Hair follicular keratinocyte (primary cell): ENCODE measurements at places on chromosomes 6 and 20. TPM values are rescaled to one million over a fixed set of nuclear protein-coding genes. Genes with fewer than 3 reads are reported as not detected.

The ANKRD66 gene
- not detected in 2 replicates for total RNA-seq

The ADGB gene
- total RNA-seq: not detected in 2 replicates

The FILIP1 gene
- total RNA-seq: not detected in 2 replicates

The CDKN1A gene
- 314 and 410 TPM in 2 replicates for total RNA-seq

The CNKSR3 gene
- total RNA-seq: 0.47 and 1.1 TPM in 2 replicates

The CAGE1 gene
- total RNA-seq: 0.27 TPM in 1 of 2 replicates, not detected in the other

The CRISP3 gene
- total RNA-seq: not detected in 2 replicates

The LY6G6C gene
- 0.15 TPM in 1 of 2 replicates, not detected in the other for total RNA-seq

The HCRTR2 gene
- total RNA-seq: not detected in 2 replicates

The IL17F gene
- not detected in 2 replicates for total RNA-seq

The GPLD1 gene
- 0.31 TPM in 1 of 2 replicates, not detected in the other for total RNA-seq

The ZBTB2 gene
- total RNA-seq: 8.9 and 9.9 TPM in 2 replicates

The TPBG gene
- total RNA-seq: 104 and 201 TPM in 2 replicates

The RIPK1 gene
- 10.5 and 12.2 TPM in 2 replicates for total RNA-seq

The FOXQ1 gene
- total RNA-seq: 4.5 and 6.0 TPM in 2 replicates

The PNPLA1 gene
- total RNA-seq: 0.16 TPM in 1 of 2 replicates, not detected in the other

The SOX4 gene
- 17.5 and 29.0 TPM in 2 replicates for total RNA-seq

The CLVS2 gene
- not detected in 2 replicates for total RNA-seq

The BPIFB4 gene
- not detected in 2 replicates for total RNA-seq

The GJA1 gene
- 78.1 and 103 TPM in 2 replicates for total RNA-seq

The KIFC1 gene
- total RNA-seq: 14.0 and 50.8 TPM in 2 replicates

The BMP6 gene
- 0.04 TPM in 1 of 2 replicates, not detected in the other for total RNA-seq

The QRSL1 gene
- total RNA-seq: 9.1 and 9.9 TPM in 2 replicates

The NUP153 gene
- total RNA-seq: 21.5 and 24.6 TPM in 2 replicates

The PACSIN1 gene
- not detected in 2 replicates for total RNA-seq

The GSTA1 gene
- total RNA-seq: not detected in 2 replicates

The SLC22A2 gene
- not detected in 2 replicates for total RNA-seq

The GLP1R gene
- not detected in 2 replicates for total RNA-seq

The MAK gene
- total RNA-seq: 0.04 TPM in 1 of 2 replicates, not detected in the other

The ATP6V1G2 gene
- 0.11 and 0.16 TPM in 2 replicates for total RNA-seq

The DEFB110 gene
- not detected in 2 replicates for total RNA-seq

The ASF1A gene
- total RNA-seq: 10.9 and 16.3 TPM in 2 replicates

The LAMA2 gene
- 0.23 and 0.30 TPM in 2 replicates for total RNA-seq

The ENPP4 gene
- 0.08 TPM in 1 of 2 replicates, not detected in the other for total RNA-seq

The MYB gene
- 0.04 TPM in 1 of 2 replicates, not detected in the other for total RNA-seq

The DOP1A gene
- total RNA-seq: 6.6 and 10.4 TPM in 2 replicates

The CCN6 gene
- total RNA-seq: 0.31 and 2.7 TPM in 2 replicates

The SAMD5 gene
- total RNA-seq: 1.7 and 1.8 TPM in 2 replicates

The PPP1R16B gene
- not detected in 2 replicates for total RNA-seq

The RIPOR2 gene
- total RNA-seq: not detected in 2 replicates

The TNF gene
- 3.3 and 4.5 TPM in 2 replicates for total RNA-seq

The PDYN gene
- not detected in 2 replicates for total RNA-seq

The LGSN gene
- not detected in 2 replicates for total RNA-seq

The TCP11 gene
- not detected in 2 replicates for total RNA-seq

The GRIK2 gene
- not detected in 2 replicates for total RNA-seq

The SLC22A1 gene
- total RNA-seq: 0.08 TPM in 1 of 2 replicates, not detected in the other

The BMP7 gene
- total RNA-seq: not detected in 2 replicates

The PRRC2A gene
- total RNA-seq: 88.0 and 92.7 TPM in 2 replicates

The FAM217A gene
- not detected in 2 replicates for total RNA-seq
